SK-N-SH (cell line): ENCODE measurements at places on chromosomes 6 and 20. TPM values are rescaled to one million over a fixed set of nuclear protein-coding genes. Genes with fewer than 3 reads are reported as not detected.

DNA sequence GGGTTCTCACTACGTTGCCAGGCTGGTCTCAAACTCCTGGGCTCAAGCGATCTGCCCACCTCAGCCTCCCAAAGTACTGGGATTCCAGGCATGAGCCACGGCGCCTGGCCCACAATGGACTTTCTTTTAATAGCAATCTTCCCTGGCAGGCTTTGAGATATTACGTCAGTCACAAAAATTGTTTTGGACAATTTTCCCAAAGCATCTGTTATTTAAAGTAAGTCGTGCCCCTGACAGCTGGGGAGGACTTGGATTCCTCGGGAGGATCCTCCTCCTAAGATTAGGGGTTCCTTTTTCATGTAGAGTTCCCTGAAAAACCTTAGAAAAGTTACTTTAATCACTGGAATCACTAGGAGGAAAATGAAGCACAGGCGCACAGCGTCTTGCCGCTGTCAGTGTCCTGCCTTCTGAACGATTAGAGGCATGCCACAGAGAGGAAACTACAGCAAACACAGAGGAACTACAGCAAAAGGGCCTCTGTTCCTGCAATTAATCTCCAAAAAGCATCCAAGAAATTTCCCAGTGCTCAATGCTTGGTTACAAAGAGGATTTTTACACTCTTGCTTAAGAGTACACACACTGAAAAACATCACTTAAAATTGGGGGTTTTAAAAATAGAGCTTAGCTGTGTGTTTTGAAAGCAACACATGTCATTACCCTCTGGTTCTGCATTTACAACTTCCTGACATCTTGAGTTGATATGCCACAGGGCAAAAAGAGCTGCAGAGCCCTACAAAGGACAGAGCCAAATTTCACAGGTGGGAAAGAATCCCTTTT lies 4.5 kb downstream of the ACSS1 start:
- no peak overlapping the region for H3K27ac ChIP-seq
- no peak for DNase-seq
- no peak overlapping the region for H3K4me3 ChIP-seq
- no peaks in the 10 kb centered on the region for H3K4me1 ChIP-seq

PDE10A gene
- 0.43 and 0.67 TPM in 2 replicates for polyA plus RNA-seq

- H3K4me3 ChIP-seq, result no peak overlapping the region
- no peaks in the 10 kb centered on the region for H3K4me1 ChIP-seq
- H3K36me3 ChIP-seq, result no peaks in the 10 kb centered on the region
- DNase-seq, result peak; percentile 25
Observed at GRCh38 chr6:35797837-35798526, 859 bp upstream of the CLPS start.

GRCh38 chr6:112597176-112597575 lies 250.0 kb downstream of the RFPL4B start:
- H3K4me3 ChIP-seq, result no peak overlapping the region
- peaks cover 2% of the 10 kb centered on the region; the same call in 1 of the 2 replicates for H3K4me1 ChIP-seq
- H3K27me3 ChIP-seq, result no peaks in the 10 kb centered on the region
- H3K36me3 ChIP-seq, result no peaks in the 10 kb centered on the region
- H3K27ac ChIP-seq, result no peak overlapping the region

MEP1A gene
- polyA plus RNA-seq, result not detected in 2 replicates

- no peaks in the 10 kb centered on the region for H3K36me3 ChIP-seq
- no peak overlapping the region for H3K27ac ChIP-seq
- H3K4me3 ChIP-seq, result no peak overlapping the region
- no peaks in the 10 kb centered on the region for H3K27me3 ChIP-seq
Observed at GRCh38 chr6:149284904-149285303, 32.6 kb upstream of the TAB2 start.

DNA sequence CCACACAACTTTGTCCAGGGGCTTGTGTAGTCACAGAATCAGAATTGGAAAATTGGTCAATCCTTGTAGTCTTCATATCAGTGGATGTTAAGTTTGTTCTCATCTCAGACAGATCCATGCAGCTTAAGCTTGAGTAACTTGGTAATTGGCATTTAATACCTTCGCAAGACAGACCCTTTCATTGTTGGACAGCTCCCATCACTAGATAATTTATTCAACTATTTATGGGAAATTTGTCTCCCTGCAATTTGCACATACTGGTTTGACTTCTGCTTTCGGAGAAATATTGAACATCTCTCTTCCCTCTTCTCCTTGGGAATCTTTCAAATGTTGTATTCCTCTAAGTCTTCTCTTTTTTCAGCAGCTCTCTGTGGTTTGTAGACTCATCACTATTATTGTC lies 17.1 kb downstream of the MEI4 start:
- DNase-seq, result no peak
- H3K27ac ChIP-seq, result no peak overlapping the region
- H3K4me3 ChIP-seq, result no peak overlapping the region
- H3K27me3 ChIP-seq, result no peaks in the 10 kb centered on the region; the same call in 1 of the 2 replicates
- H3K36me3 ChIP-seq, result no peaks in the 10 kb centered on the region
- H3K4me1 ChIP-seq, result no peaks in the 10 kb centered on the region

- no peaks in the 10 kb centered on the region for H3K36me3 ChIP-seq
- no peaks in the 10 kb centered on the region for H3K4me1 ChIP-seq
- peak; percentile 56 for DNase-seq
- H3K27me3 ChIP-seq, result no peaks in the 10 kb centered on the region
- peak overlapping the region; percentile 8; the same call in 1 of the 2 replicates for H3K27ac ChIP-seq
Observed at GRCh38 chr6:87382861-87383260, 24.9 kb upstream of the CFAP206 start.

DNA sequence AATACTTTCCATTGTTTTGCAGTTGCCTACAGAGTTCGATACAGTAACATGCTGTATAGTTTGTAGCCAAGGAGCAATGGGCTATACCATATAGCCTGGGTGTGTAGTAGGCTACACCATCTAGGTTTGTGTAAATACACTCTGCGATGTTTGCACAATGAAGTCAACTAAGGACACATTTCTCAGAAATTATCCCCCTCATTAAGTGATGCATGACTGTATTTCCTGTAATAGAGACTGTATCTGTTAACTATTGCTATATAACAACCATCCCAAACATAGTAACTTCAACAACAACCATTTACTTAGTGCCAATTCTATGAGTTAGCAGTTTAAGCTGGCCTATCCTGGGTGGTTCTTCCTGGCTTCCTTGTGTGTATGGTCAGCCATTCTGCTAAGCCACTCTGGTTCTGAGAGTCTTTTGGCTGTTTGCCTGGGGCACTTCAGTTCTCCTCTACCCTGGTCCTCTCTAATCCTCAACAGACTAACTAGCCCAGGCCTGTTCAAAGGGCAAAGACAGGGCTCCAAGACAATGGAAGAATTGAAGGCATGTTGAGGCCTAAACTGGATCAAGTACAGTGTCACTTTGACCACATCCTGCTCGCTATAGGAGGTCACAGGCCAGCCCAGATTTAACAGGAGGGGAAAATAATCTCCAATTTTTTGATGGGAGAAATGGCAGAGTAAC lies 124.0 kb downstream of the PLCB1 start:
- H3K4me1 ChIP-seq, result no peaks in the 10 kb centered on the region
- no peak overlapping the region for H3K27ac ChIP-seq
- H3K36me3 ChIP-seq, result peaks cover 7% of the 10 kb centered on the region

DNA sequence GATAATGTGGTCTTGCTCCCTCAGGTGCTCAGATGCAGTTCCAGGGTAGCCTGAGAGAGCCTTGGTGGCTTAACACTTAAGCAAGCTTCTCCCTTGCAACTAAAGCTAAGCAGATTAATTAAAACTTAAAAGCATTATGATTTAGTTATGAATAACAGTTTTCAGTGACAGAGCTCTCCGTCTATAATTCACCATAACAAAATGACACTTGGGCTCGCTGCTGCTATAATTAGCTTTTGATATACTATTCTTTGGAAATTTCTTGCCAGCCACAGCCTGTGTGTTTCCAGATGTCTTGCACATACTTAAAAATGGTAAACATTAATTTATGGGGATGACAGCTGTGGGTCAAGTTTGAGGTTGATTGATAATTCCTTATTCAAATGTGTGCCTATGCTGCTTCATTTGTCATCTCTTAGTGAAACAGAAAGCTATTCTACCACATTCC lies 380.5 kb downstream of the TFAP2B start:
- H3K27me3 ChIP-seq, result no peaks in the 10 kb centered on the region
- DNase-seq, result no peak
- no peaks in the 10 kb centered on the region for H3K36me3 ChIP-seq

- no peaks in the 10 kb centered on the region for H3K27me3 ChIP-seq
- H3K4me1 ChIP-seq, result no peaks in the 10 kb centered on the region; the same call in 1 of the 2 replicates
- no peaks in the 10 kb centered on the region for H3K36me3 ChIP-seq
- no peak overlapping the region for H3K27ac ChIP-seq
- no peak for DNase-seq
Observed at GRCh38 chr20:40654876-40655275, 34.2 kb downstream of the MAFB start.

DNA sequence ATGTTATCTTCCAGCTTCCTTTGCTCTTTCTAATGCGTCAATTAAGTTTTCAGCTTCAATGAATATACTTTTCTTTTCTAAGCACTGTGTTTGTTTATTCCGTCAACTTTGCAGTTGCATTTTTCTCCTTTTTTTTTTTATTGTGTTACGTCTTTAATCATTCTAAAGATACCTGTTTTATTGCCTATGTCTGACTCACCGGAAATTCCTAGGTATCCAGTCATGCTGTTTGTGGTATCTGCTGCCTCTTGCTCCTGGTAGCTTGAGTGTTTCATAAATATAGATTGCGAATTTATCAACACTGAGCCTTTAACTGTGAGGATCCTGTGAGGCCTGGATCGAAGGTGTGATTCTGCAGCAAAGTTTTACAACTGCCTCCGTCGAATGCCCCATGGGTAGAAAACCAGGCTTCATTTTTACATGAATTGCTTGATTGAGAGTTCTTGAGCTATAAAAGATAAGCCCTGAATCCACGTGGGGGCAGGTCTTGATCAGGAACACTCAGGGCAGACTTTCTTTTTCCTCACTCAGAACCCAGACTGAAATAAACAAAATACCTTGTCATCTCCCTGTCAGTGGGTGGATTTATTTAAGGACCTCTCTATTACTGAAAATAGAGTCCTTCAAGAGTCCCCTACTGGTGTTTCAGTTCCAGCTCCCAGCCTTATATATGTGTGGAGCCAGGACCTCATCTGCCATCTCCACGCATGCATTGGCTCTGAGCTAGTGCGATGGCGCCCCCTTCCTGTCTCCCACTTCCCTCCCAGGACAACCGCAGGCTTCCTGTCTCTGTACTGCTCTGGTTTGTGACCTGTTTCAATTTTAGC lies 60.1 kb upstream of the LRRC1 start:
- H3K27me3 ChIP-seq, result no peaks in the 10 kb centered on the region
- H3K36me3 ChIP-seq, result no peaks in the 10 kb centered on the region
- no peak overlapping the region for H3K4me3 ChIP-seq
- DNase-seq, result peak; percentile 9
- 0 out of 2 replicates have a peak overlapping the region, but pooled peaks have one; percentile 1 for H3K27ac ChIP-seq

GRCh38 chr20:13336308-13337089 lies 115.4 kb downstream of the ISM1 start:
- no peak for DNase-seq
- H3K27ac ChIP-seq, result no peak overlapping the region
- peaks cover 5% of the 10 kb centered on the region; the same call in 1 of the 2 replicates for H3K4me1 ChIP-seq
- H3K4me3 ChIP-seq, result no peak overlapping the region
- no peaks in the 10 kb centered on the region for H3K27me3 ChIP-seq
- no peaks in the 10 kb centered on the region for H3K36me3 ChIP-seq

FRK gene
- polyA plus RNA-seq, result under 0.01 and 0.02 TPM in 2 replicates

RSPH4A gene
- 0.30 and 0.37 TPM in 2 replicates for polyA plus RNA-seq

- H3K4me1 ChIP-seq, result no peaks in the 10 kb centered on the region
- no peaks in the 10 kb centered on the region for H3K27me3 ChIP-seq
- no peak overlapping the region for H3K27ac ChIP-seq
Observed at GRCh38 chr20:35145141-35145564, 2.0 kb downstream of the EDEM2 start.

GRCh38 chr20:24046888-24047287 lies 58.3 kb upstream of the GGTLC1 start:
- no peak overlapping the region for H3K27ac ChIP-seq
- no peak for DNase-seq
- no peak overlapping the region for H3K4me3 ChIP-seq
- no peaks in the 10 kb centered on the region for H3K36me3 ChIP-seq

DNA sequence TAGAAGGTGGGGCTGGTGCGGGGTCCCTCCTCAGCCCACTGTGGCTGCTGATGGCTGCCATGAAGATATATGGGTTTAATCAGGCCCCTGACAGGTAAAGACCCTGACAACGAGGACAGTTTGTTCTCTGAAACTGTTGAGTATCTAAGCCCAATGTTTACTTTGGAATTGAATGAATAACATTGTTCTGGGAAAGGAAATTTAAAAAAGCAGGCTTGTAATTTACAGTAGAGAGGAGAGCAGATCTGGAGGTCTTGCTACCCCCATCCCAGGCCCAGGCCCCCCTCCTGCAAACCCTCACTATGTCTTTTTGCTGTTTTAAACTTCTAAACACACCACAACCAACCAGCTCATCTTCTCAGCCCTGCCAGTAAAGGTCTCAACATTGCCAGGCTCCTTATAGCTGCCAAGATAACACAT lies 171.3 kb downstream of the CDC5L start:
- H3K4me1 ChIP-seq, result peaks cover 10% of the 10 kb centered on the region; the same call in 1 of the 2 replicates
- H3K4me3 ChIP-seq, result no peak overlapping the region
- H3K27me3 ChIP-seq, result no peaks in the 10 kb centered on the region; the same call in 1 of the 2 replicates
- H3K27ac ChIP-seq, result no peak overlapping the region
- no peaks in the 10 kb centered on the region for H3K36me3 ChIP-seq
- no peak for DNase-seq

- DNase-seq, result no peak
- no peaks in the 10 kb centered on the region for H3K27me3 ChIP-seq
- no peaks in the 10 kb centered on the region for H3K4me1 ChIP-seq
Observed at GRCh38 chr20:12535316-12535715, 473.5 kb upstream of the SPTLC3 start.

DNA sequence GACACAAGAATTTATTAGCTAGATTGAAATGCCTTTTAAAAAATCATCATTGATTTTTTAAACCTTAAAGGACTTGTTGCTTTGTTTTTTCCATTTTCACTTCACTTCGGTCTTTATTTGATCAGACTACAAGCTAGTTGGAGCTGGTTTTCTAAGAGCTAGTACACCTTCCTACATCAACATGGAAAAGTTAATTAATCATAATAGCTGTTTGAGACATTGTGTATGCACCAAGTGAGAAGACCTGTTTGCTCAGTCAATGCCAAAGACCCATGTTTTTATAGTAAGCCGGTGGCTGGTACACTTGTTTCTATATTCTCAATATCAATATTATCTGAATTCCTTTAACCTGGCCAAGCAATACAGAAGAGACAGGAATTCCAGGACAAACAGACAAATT lies 310.2 kb upstream of the SGK1 start:
- no peak overlapping the region for H3K27ac ChIP-seq
- no peaks in the 10 kb centered on the region for H3K27me3 ChIP-seq
- peaks cover 4% of the 10 kb centered on the region; the same call in 1 of the 2 replicates for H3K4me1 ChIP-seq
